Vagina (tissue), 2 donors: ENCODE measurements at places on chromosomes 1 and 21.

GRCh38 chr1:111424281-111424680 lies 3.3 kb downstream of the OVGP1 start:
- DNase-seq: no peak

GRCh38 chr1:21696931-21697330 lies 27.8 kb upstream of the RAP1GAP start:
- DNase-seq: no peak

DNA sequence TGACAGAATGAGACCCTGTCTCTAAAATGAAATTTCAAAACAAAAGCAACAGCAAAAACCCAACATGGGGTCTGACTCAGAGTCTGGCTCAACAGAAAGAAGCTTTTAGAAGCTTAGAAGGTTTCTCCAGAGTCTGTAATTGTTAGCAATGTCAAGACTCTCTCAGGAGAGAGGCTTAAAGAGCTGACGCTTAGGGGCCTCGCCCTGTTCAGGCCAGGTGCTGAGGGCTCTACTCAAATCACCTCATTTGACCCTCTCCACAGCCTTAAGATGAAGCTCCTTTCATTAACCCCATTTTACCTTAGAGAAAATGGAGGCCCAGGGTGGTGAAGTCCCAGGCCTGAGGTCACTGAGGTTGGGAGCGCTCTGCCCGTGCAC lies 5.3 kb upstream of the KIF17 start:
- DNase-seq: no peak

DNA sequence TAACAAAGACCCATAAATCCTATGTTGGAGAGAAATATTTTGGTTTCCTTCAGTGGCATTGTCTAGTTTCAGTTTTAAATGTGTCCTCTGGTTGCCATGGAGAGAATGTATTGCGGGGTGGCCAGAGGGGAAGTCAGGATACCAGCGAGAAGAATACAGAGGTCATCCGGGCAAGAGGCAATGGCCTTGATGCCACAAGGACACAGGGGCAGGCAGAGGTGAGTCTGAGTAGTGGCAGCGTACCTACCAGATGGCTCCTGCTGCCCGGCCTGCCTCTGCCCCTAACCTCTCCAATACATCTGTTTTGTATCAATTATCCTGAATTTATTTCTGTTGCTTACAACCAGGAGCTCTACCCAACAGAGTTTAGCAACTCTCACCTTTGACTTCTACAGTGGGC lies 14.9 kb downstream of the KLHDC7A start:
- no peak for DNase-seq

- DNase-seq: peak; percentile 54
Observed at GRCh38 chr1:244325056-244325758, 126.5 kb downstream of the ADSS2 start.
